Fibroblast of skin of left biceps (primary cell): ENCODE measurements at places on chromosomes 12 and 14.
A peak's percentile ranks its signal among the peaks of the same experiment; 100 is the strongest.

DNA sequence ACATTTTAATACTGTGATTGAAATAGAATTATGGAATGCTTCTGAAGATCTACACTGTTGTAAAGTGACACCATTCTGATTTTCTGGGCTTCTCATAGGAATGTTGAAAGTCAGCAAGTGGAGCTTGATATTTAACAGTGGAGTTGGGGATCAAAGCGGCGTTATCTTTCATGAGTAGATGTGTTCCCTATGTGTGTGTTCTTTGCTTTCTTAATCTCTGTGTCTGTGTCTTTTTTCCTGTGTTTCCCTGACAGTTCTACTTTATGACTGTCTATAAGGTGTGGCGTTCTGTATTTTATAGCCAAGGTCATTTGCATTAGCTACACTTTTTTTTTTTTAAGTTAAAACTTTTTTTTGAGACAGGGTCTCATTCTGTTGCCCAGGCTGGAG lies 24.7 kb downstream of the SYNE2 start:
- DNase-seq = no peak

DNA sequence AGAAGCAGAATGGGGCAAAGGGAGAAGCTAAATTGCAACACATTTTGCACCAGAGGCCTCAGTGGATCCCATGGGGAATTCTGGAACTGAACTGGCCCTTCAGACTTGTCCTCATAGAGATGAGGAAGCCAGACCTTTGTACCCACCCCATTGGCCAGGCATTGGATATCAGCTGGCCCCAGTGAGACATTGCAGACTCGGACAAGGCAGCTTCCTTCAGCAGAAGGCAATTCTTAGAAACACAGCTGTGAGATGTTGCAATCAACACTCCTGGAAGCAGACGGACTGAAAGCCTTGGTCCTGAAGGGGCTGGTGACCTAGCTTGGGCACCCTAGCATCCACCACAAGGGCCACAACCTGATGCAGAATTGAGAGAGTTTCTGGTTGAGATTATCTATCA lies 218.1 kb downstream of the MSRB3 start:
- no peak for DNase-seq

DNA sequence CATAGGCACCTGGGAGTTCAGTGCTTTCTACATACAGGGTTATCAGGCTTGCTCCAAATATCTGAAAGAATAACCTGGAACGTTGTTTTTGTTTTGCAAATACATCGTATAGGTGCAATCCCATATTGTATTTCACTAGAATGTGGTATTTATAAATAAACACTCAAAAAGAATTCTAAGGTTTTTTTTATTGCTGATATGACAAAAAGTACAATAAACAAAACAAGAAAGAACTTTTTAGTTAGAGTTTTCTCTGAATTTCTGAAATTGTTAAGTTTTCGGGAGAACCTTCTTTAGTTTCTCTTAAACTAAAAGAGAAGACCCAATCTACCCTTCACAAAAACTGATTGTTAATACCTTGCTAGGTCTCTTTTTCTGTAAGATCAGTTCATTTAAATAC lies 225.8 kb downstream of the CCDC59 start:
- DNase-seq = no peak

DNA sequence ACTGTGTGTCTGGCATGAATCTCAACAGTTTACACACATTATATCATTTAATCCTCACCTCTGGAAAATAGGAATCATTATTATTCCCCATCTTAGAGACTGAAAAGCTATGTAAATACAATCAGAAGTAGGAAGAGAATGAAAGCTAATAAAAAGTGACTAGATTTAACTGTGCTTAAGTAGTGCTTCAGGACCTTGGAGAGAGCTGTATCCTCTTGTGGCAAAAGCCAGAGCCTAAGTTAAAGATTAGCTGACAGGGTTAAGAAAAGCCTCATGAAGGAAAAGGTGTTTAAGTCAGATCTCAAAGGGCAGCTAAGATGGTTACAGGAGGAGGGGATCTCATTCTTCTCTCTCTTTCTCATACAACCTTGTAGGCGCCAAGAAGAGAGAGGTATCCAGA lies 65.3 kb upstream of the TMEM233 start:
- DNase-seq = no peak

- no peak for DNase-seq
Measured at GRCh38 chr12:75658901-75659823, 147.8 kb upstream of the KRR1 start.

- no peak for DNase-seq
Measured at GRCh38 chr12:80187660-80188090, 88.3 kb downstream of the OTOGL start.

DNA sequence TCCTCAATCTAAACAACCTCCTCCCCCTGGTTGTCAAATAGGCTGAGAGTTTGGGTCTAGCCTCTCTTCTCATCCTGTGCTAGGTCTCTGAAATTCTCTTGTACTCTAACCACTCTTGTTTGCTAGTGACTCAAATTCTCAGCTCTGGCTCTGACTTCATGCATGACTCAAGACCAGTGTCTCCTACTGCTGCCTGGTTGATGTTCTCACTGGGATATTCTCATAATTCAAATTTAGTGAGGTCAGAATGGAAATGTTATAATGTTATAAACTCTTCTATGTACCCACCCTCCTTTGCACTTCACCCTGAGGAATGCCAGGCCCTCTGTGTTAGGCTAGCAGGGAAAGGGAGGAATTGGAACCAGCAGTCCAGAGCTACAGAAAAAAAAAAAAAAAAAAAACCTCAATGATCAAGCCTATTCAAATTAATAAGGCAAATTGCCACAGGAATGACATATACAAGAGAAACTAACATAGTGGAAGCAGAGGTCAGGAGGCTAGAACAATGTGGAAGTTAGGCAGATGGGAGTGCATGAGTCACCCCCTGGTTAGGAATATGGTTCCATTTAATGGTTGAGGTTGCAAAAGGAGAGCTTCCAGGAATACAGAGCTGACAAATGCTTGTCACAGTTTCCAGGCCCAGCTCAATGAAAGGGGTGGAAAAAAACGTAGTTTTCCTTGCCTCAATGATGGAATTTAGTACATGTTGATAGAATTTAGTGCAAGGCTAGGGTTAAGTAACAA lies 459.5 kb downstream of the RMST start:
- DNase-seq = peak; percentile 87

DNA sequence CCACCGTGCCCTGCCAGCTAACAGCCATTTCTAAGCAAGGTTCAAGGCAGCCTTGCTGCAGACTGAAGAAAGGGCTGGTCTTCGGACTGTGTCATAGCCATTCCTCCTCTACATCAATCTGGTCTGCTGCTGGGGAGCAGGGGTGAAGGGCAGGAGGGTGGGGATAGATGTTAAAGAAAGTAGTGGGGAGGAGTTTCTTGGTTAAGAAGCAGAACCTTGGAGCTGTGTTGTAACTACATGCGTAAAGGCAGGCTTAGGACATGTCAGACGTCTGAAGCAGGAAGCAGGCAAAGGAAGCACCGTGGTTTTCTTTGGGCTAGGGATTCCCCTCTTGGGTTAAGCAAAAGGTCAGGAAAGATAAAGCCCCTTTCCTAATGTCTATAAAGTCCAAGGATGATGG lies 18.1 kb upstream of the NEK9 start:
- DNase-seq = no peak

- DNase-seq = no peak
Measured at GRCh38 chr12:116735951-116736599, 1.8 kb downstream of the SPRING1 start.

- no peak for DNase-seq
Measured at GRCh38 chr12:121536899-121537813, 43.7 kb downstream of the KDM2B start.

- no peak for DNase-seq
Measured at GRCh38 chr14:61320806-61321384, 484 bp upstream of the PRKCH start.

DNA sequence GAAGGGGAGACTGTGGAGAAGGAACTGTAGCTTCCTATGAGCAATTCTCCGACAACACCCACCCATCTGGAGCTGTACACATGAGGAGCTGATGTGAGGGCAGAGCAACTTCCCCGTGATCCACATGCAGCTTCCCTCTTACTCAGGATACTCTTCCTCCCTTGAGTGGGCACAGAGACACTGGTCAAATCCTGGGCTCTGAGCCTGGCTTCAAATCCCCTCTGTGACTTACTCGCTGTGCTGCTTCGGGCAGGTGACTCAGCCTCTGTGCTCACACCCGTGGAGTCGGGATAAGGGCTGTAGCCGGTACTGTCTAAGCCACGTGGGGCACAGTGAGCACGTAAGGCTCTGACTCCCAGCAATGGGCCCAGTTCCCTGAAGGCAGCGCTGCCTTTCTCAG lies 31.1 kb downstream of the ZFYVE21 start:
- DNase-seq = no peak

- no peak for DNase-seq
Measured at GRCh38 chr12:48028541-48029431, 24.5 kb upstream of the COL2A1 start.

- no peak for DNase-seq
Measured at GRCh38 chr14:104247336-104248202, 109.2 kb downstream of the KIF26A start.

- no peak for DNase-seq
Measured at GRCh38 chr14:95237958-95238340, 80.6 kb upstream of the DICER1 start.

DNA sequence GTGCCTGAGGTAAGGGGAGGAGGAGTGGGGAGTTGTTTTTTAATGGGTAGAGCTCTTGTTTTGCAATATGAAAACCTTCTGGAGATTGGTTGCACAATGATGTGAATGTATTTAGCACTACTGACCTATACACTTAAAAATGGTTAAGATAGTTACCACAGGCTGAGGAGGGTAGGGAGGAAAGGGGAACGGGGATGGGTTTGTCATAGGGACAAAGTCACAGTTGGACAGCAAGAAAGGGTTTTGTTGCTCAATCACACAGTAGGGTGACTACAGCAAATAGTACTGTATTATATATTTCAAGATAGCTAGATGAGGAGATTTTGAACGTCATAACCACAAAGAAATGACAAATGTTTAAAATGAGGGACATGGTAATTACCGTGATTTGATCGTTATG lies 1562.4 kb downstream of the AACS start:
- DNase-seq = no peak

DNA sequence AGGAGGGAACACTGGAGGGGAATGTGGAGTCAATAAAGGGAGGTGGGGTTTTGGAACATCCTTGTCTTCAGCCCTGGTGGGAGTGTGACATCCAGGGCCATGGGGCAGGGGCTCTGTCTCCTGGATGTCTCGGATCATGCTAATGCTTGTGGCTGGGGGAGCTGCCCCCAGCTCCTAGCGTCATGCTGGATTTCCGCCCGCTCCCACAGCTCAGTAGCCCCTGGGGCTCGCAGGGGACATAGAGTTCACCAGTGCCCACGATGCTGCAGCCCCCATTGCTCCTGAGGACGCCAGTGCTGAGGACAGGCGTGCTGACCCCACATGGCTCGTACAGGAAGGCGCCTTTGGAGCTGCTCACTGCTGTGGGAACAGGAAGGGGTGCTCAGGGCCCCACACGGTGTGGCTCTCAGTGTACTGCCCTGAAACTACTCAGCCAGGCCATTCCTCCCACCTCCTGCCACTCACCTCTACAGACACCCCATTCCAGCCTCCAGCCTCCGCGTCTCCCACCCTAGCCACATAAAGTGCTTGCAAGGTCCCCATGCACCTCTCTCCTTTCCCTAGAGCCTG lies 9.5 kb upstream of the KRT84 start:
- no peak for DNase-seq

DNA sequence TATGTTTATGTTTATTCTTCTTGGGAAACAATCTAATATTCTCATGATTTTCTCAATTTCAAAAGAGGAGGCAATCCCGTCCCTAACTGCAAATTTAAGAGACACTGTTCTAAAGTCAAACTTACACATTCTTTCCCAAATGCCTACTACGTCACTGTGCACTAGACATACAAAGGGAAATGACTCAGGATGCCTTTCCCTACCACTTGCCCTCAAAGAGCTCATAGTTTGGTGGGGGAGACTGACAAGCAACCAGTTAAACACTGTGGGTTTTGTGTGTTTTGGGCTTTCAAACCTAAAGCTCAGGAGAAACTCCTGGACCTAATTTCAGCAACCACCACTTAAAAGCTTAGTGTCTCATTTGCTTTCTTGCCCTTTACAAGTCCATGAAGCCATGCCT lies 58.4 kb downstream of the ATP2B1 start:
- no peak for DNase-seq

DNA sequence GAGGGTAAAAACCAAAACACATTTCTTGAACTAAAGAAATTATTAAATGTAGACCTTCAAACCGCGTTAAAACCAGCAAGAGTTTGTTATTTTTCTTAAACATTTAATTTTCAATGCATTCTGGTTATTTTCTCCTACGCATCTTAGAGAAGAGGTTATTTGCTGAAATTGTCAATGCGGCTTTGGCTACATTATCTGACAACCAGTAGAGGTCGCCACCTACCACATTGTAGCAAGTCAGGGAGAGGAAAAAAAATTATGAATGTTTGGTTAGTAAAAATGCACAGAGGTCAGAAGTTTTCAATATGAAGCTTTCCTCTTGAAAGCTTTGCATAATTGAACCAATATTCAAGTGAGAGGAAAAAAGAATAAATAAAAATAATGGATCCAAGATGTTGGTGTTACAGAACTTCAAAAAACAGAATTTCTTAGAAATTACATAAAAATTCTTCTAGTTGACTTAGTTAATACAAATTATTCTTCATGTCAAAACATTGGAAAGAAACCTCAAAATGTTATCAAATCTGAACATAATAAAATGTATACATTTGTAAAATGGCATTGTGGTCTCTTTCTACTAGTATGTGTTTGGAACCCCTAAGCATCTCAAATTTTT lies 159.4 kb upstream of the TMTC2 start:
- DNase-seq = peak; percentile 25

- DNase-seq = no peak
Measured at GRCh38 chr14:106080922-106081321, 554.5 kb downstream of the TMEM121 start.

DNA sequence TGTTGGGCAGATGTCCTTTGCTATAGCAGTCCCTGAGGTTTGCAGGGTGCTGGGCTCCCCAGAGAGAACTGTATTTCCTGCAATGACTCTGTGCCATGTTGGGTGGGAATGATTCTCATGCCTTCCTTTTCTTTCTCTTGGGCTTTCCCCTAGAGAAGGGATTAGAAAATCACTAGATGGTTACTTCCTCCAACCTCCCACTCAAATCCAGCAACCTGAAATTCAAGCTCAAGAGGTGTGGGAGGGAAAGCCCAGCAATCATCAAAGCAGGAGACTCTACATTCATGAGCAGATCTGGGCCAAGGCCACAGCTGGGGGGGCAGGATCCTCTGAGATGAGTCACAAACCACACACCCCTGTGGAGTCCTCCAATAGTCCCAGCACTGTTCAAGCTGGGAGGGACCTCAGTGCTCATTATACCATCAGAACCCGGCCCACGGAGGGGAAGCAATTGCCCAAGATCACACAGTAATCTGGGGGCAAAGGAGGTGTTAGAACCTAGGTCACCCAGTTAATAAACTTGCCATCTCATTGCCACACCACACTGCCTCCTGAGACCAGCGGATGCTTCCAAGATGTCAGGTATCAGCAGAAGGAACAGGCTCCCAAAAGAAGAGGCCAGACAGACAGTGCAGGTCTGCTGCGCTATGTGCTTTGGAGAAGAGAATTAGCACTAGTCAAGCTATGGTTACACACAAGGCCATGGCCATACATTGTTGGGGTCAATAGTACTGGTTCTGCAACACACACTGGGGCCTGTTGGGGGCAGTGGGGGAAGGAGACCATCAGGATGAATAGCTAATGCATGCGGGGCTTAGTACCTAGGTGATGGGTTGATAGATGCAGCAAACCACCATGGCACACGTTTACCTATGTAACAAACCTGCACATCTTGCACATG lies 65.7 kb downstream of the TTC9 start:
- DNase-seq = no peak

- no peak for DNase-seq
Measured at GRCh38 chr12:131090274-131091210, 136.8 kb downstream of the ADGRD1 start.
